ENCODE measurements at places on chromosomes 5 and 9.

DNA sequence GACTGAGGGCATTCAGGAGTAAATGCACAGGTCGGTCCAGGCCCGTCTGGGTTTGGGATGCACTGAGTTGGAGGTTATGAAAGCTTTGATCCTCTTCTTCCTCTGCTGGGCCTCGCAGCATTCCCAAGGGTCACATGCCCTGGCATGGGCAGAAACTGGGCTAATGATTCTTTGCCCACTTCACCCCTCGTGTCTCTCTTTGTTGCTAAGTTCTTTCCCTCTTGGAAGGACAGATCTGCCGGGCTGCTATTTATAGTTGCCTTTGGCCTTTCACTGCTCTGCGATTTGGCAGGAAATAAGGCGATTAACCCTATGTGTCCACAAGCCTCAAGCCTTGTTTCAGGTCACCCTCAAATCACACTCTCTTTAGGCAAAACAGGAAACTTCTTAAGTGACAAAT, 66.9 kb downstream of the ENTREP1 start:
- no peak for DNase-seq

- no peak for DNase-seq
Measured at GRCh38 chr9:137434498-137435380, 6.4 kb downstream of the ENTPD8 start.

DNA sequence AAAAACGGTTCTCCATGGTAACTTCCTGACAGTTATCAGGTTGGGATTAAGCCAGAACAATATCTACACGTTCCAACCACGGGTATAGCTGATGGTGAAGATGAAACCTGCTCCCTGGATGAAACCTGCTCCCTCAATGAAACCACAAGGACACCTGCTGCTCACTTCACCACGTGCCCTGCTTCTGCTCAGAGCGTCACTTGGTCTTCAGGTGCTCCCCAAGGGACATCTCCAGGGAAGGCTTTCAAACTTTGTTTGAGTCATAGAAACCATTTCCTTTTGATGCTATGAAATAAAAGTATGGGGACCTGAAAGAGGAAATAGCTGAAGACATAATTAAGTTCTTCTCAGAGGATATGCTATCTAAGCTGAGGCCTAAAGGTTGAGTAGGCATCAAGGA, 242.4 kb downstream of the MED10 start:
- DNase-seq = no peak

- no peak for DNase-seq
Measured at GRCh38 chr5:174834081-174834480, 109.7 kb downstream of the MSX2 start.

DNA sequence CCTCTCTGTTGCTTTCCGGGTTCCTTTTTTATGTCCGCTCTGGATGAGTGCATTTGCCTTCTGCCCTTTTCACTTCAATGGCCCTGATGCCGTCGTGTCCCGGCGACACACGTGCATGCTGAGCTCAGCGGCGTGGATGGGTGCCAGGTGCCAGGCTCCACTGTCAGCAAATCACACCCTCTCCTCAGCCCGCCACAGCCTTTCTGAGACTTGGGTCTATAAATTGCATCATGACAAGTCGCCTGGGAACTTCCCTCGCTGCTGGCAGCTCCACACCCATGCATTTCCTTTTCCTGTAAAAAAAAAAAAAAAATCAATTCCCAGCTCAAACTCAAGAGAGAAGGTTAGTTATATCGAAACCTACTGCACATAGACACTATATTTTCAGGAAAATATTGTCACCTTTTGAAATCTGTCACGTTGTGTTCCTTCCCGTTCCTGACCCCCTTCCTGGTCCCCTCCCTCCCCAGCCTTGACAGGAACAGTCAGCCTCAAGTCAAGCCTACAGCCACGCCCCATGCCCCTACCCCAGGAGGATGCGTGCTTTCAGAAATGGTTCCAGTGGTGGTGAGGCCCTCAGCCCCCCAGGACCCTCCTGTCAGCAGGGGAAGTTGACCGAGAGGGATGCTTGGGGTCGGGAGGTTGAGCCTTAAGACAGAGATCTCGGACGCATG, 110.3 kb upstream of the PTCH1 start:
- no peak for DNase-seq

- DNase-seq = no peak
Measured at GRCh38 chr9:94906713-94907112, 180.2 kb downstream of the AOPEP start.

- no peak for DNase-seq
Measured at GRCh38 chr5:107815109-107815508, 144.4 kb upstream of the EFNA5 start.

GRCh38 chr9:79551586-79551985, 20.2 kb upstream of the TLE4 start:
- no peak for DNase-seq
